ENCODE measurements at places on chromosomes 13 and 19.

- no peak for DNase-seq
Measured at GRCh38 chr19:18346091-18346490, 5.7 kb downstream of the PGPEP1 start.

- DNase-seq = no peak
Measured at GRCh38 chr19:42095814-42096230, 19.9 kb downstream of the ZNF574 start.

GRCh38 chr19:17686592-17687024, 1.5 kb downstream of the UNC13A start:
- DNase-seq = no peak

GRCh38 chr13:68736961-68737360, 1370.7 kb upstream of the ATXN8OS start:
- peak; percentile 3 for DNase-seq

DNA sequence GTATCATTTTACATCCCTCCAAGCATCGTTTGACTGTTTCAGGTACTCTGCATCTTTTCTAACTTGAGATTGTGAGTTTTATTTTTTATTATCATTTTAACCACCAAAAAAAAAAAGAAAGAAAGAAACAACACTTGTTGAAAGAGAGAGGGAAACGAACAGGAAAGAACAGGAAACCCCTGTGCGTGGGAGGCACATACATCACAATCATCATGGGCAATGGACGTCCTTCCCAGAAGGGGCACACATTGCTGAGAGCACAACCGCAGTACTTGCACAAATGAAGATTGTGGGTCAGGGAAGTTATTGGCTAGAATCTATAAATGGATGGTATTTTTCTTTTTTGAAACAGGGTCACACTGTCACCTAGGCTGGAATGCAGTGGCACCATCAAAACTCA, 1.7 kb downstream of the CLC start:
- DNase-seq = no peak

GRCh38 chr13:25179832-25180774, 8.0 kb upstream of the AMER2 start:
- no peak for DNase-seq

- no peak for DNase-seq
Measured at GRCh38 chr13:99028890-99029289, 51.0 kb upstream of the DOCK9 start.

GRCh38 chr13:101230271-101230890, 185.9 kb downstream of the NALCN start:
- DNase-seq = no peak

- DNase-seq = no peak
Measured at GRCh38 chr13:76086729-76087128, 450.6 kb downstream of the LMO7 start.

- no peak for DNase-seq
Measured at GRCh38 chr13:95209109-95209508, 92.1 kb downstream of the ABCC4 start.

DNA sequence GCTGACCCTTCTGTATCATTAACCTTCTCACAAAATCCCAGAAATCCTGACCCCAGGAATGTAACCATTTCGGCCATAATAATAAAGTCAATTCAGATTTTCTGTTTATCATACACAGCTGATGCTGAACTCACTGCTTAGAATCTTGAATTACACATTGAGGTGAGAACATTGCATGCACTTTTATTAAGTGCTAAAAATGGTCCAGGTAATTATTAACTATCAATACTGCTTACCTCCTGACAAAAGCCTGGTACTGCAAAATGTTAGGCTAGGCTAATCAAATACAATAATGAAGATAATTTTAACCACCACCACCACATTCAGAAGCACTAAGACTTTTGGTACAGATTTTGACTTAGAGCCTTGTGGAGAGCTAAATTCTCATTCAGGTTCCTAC, 36.1 kb downstream of the KLF12 start:
- DNase-seq = peak; percentile 17

DNA sequence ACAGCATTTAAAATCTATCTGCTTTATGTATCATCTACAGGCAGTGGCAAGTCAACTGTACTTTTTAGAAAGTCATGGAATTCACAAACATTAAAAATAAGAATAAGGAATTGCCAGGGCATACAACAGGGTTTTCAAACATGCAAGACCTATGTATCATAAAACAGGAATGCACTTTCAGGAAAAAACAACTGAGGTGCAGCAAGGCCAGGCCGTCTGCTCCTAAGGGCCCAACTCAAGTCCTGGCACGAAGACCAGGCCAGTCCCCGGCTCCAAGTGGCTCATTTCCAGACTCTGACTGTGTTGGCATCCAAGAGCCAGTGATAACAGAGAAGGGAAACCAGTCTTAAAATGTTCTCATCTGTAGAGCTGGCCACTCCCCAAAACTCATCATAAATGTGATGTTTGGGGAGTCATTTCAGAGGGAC, 7.1 kb downstream of the RFX2 start:
- peak; percentile 69 for DNase-seq

Measured in kidney tubule cell (primary cell).